Naive thymus-derived CD8-positive, alpha-beta T cell (primary cell): ENCODE measurements at places on chromosomes 5 and 9.
A peak's percentile ranks its signal among the peaks of the same experiment; 100 is the strongest.

GRCh38 chr9:86794391-86795046, 152.8 kb downstream of the GAS1 start:
- no peak for DNase-seq

DNA sequence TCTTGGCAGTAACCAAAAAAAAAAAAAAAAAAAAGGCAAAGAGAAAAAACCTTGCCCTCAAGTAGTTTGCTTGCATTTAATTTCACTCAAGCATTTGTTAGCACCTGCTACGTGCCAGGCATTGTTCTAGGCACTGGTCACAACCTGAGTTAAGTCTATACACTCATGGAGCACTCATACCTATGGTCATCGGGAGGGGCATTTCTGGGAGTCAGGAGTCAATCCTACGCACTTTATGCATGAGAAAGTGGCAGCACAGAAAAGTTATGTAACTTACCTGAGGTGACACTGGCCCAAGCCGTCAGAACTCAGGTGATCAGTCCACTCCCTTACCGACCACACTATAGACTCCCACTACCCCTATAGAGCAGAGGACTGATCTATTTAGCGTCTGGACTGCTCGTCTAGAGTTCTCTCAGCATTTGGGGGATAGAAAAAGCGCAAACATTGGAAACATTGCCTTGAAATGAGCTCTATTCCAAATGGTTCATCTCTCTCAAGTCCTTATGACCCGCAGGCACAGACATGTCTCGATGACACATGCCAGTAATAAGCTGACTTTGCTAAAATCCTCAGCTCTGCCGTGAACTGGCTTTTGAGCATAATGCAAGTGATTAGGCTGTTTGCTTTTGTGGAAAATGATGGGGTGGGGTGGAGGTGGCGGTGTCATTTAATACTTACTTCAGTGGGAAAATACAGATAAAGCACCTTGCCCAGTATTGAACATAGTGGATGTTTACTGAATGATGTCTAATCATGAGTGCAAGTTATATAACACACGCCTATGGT, 160.2 kb downstream of the ARHGEF28 start:
- DNase-seq, result no peak

- no peak for DNase-seq
Measured at GRCh38 chr5:177524941-177525655, 8.3 kb upstream of the DDX41 start.

DNA sequence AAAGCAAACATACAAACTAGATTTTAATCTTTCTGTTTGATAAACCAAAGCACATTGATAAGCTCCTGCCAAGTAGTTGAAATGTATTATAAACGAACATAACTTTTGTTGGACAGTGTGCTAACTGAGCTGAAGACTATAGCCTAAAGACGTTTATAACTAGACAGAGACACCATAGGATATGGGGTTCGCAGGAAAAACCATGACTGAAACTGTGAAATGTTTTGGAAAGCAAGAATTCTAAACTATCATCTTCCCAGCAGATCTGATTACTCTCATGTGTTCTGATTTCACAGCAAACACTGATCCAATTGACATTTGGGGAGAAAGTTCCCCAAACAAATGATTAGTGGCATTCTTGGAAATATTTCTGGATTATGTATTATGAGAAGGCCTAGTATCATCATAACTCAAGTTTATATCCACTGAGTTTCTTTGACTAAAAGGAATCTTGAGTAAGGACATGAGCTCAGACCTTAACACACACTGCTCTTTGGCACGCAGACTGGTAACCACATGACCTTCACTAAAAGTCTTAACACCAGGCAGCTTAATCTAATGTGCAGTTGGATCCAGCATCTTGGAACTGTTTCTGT, 375.2 kb downstream of the ZNF608 start:
- no peak for DNase-seq

DNA sequence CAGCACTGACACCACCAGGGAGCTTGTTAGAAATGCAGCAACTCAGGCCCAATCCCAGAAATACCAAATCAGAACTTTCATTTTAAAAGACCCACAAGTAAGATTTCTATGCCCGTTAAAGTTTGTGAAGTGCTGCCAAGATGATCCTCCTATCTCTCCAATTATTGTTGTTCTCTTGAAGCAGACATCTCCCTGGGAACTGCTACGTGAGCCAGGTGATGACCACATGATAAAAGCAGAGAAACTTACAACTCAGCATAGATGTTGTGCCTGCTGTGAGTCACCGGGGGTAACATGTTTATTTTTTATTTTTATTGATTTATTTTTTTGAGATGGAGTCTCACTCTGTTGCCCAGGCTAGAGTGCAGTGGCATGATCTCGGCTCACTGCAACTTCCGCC, 34.4 kb downstream of the GCNT4 start:
- no peak for DNase-seq

GRCh38 chr9:125467116-125467740, 205.6 kb downstream of the GAPVD1 start:
- no peak for DNase-seq

DNA sequence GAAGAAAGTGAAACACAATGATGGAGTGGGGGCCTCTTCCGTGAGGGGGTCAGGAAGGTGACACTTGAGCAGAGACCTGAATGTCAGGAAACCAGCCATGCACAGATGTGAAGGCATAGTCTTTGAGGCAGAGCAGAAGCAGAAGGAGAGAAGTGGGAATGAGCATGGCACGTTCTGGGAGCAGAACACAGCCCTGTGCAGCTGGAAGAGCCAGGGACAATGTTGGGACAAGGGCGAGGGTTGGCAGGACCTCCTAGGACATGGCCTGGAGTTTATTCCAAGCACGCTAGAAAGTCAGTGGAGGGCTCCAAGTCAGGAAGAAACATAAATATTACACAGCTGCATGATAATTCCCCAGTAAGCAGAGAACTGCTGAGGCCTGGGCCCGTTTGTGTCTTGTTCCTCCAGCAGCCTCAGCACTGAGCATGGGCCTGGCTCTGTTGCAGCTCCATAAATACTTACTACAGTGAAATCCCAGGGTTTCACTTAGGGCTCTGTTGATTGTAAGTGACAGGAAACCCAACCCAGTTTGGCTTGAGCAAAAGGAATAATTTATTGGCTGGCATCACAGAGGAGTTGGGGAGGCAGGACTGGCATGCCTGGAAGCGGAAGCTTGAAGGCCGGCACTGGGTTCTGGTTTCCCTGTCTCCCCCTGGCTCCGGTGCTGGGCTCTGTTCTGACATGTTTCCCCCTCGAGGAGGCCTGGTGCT, 66.2 kb downstream of the MVB12B start:
- DNase-seq, result no peak

DNA sequence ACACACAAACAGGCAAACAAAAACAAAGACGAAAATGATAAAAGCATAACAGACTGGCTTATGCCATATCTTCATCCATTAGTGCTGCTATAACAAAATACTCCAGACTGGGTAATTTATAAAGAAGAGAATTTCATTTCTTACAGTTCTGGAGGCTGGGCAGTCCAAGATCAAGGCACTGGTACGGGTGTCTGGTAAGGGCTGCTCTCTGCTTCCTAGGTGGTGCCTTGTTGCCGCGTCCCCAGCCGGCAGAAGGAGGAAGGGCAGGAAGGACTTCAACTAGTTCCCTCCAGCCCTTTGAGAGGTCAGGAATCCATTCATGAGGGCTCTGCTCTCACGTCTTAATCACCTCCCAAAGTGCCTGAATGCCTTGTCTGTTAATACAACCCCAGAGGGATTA, 122.6 kb downstream of the BOD1 start:
- no peak for DNase-seq

- DNase-seq, result peak; percentile 46
Measured at GRCh38 chr5:53481887-53482716, 1.7 kb downstream of the FST start.

DNA sequence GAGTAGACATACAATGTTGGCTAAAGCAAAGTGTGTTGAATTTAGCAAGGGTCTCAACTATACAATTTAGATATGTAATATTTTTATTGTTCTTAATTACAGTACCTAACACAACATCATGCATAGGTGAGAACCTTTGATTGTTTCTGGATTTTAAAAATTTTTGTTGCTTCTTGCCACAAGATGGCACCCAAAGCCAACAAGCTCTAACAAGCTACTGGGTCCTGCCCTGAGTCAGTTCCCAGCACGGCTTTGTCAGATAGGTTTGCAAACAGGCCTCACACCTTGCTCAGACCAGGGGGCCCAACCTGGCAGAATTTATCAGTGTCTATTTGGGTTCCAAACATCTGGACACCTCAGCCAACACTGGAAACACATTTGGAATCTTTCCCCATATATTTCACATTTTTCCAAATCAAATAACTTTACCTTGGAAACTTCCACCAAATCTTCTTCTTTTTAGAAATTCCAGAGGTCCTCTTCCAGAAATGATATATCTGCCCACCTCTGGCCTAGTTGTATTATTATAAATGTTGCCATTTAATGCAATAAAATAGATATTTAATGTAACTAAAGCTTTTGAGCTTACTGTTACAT, 49.5 kb upstream of the EGFLAM start:
- no peak for DNase-seq

- DNase-seq, result no peak
Measured at GRCh38 chr9:98973576-98973975, 29.9 kb downstream of the COL15A1 start.
